ENCODE measurements at places on chromosomes 4 and X.
A peak's percentile ranks its signal among the peaks of the same experiment; 100 is the strongest.

- DNase-seq, result no peak
Observed at GRCh38 chr4:154230091-154230490, 261.5 kb downstream of the DCHS2 start.

DNA sequence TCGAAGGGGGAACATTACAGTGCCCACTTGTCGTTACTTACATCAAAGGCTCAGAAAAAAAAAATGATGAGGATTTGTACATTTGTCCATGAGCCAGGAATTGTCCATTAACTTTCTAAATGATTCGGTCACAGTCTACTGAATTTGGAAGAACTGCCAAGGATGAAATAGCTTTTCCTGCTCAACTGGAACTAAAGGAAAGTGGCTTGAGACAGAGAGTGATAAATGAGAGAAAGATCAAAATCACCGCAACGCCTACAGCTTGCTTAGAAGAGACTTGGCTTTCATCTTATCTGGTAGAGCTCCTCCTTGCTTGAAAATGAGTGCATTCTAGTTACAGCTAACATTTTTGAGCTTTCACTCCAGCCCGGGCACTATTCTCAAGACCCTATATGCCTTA lies 55.5 kb upstream of the ADGRG2 start:
- no peak for DNase-seq

DNA sequence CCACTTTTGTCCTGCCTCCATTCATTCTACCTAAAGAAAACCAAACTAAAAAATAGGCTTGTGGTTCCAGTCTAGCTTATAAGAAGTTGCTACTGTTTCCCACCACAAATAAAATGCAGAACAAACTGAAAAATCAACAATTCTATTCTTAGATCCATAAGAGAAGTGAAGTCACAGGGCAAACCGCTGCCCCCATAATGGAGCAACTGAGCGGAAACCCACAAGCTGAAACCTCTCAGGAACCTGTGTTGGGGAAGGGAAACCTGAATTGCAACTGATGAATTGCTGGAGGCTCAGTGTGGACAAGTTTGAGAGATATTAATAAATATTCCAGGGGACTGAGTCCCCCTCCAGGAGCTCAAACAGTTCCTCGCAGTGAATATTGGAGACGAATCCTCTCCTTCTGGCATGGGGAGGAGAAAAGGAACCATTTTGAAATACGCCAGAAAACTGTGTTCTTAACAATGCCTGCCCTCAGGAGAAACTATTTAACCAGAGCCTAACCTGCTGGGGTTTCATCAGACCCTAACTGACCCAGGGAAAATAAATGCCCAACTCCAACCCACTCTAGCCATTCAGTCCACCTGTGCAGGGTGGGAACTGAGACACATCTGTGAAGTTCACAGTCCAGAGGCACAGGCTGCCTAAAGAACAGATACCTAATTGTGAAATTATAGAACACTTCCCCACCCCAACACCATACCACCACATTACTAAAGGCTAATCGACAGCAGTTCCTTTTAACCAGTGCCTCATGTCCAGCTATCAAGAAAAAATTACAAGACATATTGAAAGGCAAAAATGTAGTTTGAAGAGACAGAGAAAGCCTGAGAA lies 22.8 kb upstream of the SH3RF1 start:
- DNase-seq, result no peak

DNA sequence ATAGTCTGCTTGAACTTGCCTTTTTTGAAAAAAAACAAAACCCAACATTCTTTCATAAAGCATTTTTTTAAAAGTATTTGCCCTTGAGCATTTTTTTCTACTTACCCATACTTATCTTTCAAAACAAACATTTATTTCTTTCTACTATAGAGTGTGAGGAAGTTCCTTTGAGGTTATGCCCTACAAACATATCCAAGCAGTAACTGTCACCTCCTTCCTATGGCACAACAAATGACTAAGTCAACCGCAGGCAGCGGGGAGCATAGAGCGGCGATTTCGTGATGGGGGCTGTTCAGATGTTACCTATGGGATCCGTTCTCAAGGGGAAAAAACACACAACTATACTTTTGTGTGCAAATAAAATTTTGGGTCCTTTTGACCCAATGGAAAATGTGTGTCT lies 19.4 kb downstream of the SPRY1 start:
- no peak for DNase-seq

- DNase-seq, result peak; percentile 56
Observed at GRCh38 chr4:68175562-68176155, 46.0 kb upstream of the TMPRSS11F start.

DNA sequence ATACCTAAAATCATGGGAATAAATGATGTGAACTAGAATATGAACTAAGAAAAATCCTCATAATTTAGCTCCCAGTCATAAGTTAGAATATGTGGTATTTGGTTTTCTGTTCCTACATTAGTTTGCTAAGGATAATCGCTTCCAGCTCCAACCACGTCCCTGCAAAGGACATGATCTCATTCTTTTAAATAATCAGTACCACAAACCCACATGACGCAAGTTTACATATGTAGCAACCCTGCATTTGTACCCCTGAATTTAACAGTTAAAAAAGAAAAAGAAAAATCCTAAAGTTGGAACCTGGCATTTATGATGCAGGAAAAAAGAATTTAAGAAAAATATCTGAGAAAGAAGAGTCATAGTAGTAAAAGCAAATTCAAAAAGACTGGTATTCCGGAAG lies 13.3 kb downstream of the UBA6 start:
- DNase-seq, result no peak

GRCh38 chrX:53048169-53049126 lies at the start of gene GPR173:
GPR173 (plus strand) TSS chrX:53048789; CDS start chrX:53076622, 27,833 bp downstream.
- peak; percentile 92 for DNase-seq
